ENCODE measurements at places on chromosomes 2 and 18.

DNA sequence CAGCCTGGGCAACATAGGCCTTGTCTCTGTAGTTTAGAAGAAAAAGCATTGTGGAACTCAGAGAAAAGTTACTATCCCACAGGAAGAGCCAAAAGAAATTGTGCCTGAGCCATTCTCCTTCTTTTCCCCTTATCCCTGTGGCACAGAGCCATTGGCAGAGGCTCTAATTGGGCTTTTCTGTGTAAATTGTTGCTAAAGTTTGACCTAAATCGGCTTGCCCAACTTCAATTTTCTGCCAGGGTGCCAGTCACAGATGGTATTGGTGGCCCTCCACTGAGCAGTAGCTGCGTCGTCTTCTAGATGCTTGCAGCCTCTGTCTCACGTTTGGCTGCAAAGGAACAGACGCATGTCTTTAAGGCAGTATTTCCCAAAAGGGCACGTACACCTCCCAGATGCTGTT, 30.3 kb downstream of the ZNF532 start:
- DNase-seq: no peak

DNA sequence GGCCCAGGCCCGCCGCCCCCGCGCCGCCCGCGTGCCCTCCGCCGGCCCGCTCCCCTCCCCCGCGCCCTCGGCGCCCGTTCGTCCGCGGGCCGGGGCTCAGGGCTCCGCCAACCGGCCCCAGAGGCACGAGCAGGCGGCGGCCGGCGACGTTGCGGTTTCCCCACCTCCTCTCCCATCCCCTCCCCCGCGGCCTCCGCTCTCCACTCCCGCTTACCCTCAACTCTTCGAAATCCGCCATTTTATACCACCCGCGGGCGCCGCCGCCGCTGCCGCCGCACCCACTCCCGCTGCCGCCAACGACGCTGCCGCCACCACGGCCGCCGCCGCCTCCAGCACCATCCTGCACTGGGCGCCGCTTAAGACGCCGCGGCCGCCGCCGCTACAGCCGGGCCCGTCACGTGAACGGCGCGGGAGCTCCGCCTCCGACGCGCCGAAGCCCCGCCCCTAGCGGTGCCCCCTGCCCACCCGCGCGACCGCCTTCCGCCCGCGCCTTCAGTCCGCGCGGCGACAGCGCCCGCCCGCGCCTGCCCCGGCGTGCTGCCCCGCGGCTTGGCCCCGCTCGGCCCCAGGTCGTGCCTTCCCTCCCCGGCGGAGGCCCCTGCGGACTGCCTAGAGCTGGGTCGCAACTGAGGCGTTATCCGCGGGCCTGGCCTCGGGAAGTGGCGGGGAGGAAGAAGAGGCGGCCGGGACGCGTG, at the start of the genes KATNAL2 and PIAS2:
TSS of gene KATNAL2 (plus strand) at position 495 of the 695 bp plus-strand sequence. CDS start 29,271 bp downstream, outside the sequence.
TSS of gene PIAS2 (minus strand) at position 400 of the 695 bp plus-strand sequence. CDS start at position 238, 162 bp downstream.
- peak; percentile 67 for DNase-seq

DNA sequence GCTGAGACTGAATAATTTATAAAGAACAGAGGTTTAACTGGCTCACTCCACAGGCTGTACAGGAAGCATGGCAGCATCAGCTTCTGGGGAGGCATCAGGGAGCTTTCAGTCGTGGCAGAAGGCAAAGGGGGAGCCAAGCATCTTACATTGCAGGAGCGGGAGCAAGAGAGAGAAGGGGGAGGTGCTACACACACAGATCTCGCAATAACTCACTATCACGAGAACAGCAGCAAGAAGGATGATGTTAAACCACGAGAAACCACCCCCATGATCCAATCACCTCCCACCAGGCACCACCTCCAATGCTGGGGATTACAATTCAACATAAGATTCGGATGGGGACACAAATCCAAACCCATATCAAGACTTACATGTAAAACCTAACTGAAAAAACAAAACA, 17.8 kb upstream of the MATN3 start:
- DNase-seq: no peak

DNA sequence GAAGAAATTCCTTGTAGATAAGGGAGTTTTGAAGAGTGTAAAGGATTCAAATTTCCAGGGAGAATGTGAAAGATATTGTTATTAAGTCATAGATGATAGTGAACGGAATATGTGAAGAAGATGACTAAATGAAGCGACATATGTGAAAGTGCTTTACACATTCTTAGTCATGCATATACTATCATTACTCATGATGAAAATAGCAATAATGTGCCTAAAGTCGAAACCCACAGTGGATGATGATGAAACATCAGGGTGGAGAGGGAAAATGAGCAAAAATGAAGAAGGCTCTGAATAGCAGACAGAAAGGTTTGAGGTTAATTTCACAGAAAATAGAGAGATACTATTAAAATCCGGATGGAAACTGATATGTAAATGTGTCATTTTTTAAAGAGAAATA, 1237.1 kb downstream of the LRP1B start:
- DNase-seq: no peak

DNA sequence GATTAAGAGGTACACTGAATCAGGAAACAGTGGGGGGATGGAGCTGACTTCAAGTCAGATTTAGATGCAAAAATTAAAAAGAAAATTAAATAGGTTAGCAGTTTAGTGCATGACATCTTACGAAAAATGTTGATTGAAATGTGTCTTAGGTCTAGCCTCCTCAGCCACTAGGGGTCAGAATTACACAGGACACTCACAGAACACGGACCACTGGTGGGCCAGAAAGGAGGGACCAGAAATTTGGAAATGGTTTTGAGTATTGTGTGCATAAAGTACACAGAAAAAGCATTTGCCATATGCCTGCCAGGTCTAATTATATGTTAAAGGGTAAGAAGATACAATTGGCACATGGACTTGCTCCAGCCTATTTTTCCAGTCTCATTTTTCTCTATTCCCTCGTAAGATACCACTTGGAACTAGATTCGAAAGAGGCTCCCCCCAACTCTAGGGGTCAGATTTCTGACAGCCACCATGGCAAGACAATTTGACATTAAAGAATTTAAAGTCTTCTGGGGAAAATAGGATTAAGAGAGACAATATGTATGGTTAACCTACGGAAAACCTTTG, 550.2 kb upstream of the SETBP1 start:
- DNase-seq: no peak

GRCh38 chr2:209942426-209942825, 60.0 kb upstream of the RPE start:
- DNase-seq: no peak

DNA sequence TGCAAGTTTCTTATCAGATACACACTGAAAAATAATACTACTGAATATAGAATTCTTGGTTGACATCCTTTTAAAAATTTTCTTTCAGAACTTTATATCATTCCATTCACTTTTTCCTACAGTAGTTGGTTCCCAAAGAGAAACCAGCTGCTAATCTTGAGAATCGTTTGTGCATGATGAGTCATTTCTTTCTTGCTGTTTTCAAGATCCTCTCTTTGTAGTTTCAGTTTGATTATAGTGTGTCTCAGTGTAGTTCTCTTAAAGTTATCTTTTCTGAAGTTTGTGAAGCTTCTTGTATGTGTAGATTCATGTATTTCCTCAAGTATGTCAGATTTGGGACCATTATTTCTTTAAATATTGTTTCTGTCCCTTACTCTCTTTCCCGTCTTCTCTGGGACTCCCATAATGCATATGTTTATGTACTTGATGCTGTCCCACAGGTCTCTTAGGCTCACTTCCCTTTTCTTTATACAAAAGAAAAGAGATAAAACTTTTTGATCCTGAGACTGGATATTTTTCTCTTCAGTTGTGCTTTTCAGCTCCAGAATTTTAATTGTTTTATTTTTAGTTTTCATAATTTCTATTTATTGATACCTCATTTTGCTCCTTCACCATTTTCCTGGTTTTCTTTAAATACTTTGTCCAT, 801.0 kb downstream of the TDRD15 start:
- no peak for DNase-seq
